H9 (cell line): ENCODE measurements at places on chromosomes 12 and 14. TPM values are rescaled to one million over a fixed set of nuclear protein-coding genes. Genes with fewer than 3 reads are reported as not detected.

DNA sequence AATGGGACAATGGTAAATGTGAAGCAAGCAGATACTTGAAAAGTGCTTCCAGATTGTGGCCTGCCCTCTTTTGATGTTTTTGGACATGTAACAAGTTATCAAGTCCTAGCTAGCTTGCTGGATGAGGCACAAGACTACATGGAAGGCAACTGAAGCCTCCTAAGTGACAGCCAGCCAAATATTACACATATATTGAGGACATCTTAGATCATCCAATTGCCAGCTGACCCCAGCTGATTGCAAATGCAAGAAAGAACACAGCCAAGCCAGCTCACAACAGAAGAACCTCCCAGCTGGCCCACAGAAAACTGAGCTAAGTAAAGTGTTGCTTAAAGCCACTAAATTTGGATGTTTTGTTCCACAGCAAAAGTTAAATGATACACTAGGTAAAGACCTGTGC is 156.9 kb downstream of the SRGAP1 start:
- H3K4me3 ChIP-seq: no peak overlapping the region
- peaks cover 14% of the 10 kb centered on the region for H3K36me3 ChIP-seq
- no peaks in the 10 kb centered on the region for H3K4me1 ChIP-seq
- H3K27me3 ChIP-seq: no peaks in the 10 kb centered on the region

Gene B4GALNT3
- 22.1 and 23.3 TPM in 2 replicates for total RNA-seq

Gene LTBP2
- total RNA-seq: 0.75 and 0.77 TPM in 2 replicates

GRCh38 chr14:23375527-23376251 is 1.2 kb upstream of the CMTM5 start:
- no peak for DNase-seq
- H3K4me1 ChIP-seq: no peaks in the 10 kb centered on the region
- no peak overlapping the region for H3K27ac ChIP-seq
- no peaks in the 10 kb centered on the region for H3K36me3 ChIP-seq
- H3K27me3 ChIP-seq: no peaks in the 10 kb centered on the region; the same call in 1 of the 2 replicates
- peak overlapping the region; percentile 47; the same call in 2 of the 3 replicates for H3K4me3 ChIP-seq

DNA sequence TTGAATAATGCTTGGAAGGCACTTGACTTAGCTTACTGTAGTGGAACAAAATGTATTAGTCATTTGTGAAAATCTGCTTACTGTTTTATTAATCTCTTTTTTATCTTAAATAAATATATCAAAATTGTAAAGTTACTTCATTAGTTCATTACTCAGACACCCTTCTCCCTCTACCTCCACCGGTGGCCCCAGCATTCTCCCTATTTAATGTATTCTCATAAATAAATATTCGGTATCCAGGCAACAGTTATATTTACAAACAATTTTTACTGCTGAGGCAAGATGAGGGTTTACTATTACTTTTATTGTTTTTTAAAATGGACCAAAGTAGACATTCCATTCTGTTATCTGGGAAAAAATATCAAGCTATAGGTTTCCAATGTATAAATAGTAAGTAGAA is 19.6 kb upstream of the ALX1 start:
- H3K27ac ChIP-seq: no peak overlapping the region
- no peaks in the 10 kb centered on the region for H3K36me3 ChIP-seq
- DNase-seq: no peak
- H3K4me1 ChIP-seq: no peaks in the 10 kb centered on the region
- H3K4me3 ChIP-seq: no peak overlapping the region

GRCh38 chr12:30701056-30701455 is 5.4 kb upstream of the IPO8 start:
- no peaks in the 10 kb centered on the region for H3K4me1 ChIP-seq
- no peak for DNase-seq
- no peak overlapping the region for H3K4me3 ChIP-seq
- no peaks in the 10 kb centered on the region for H3K27me3 ChIP-seq
- no peaks in the 10 kb centered on the region for H3K36me3 ChIP-seq
- no peak overlapping the region for H3K27ac ChIP-seq
